Stimulated activated CD4-positive, alpha-beta T cell treated with anti-CD3 and anti-CD28 coated beads, Interleukin-4, amount 100 ng/mL, for 1 hour (primary cell): ENCODE measurements at places on chromosomes 2 and 18.

DNA sequence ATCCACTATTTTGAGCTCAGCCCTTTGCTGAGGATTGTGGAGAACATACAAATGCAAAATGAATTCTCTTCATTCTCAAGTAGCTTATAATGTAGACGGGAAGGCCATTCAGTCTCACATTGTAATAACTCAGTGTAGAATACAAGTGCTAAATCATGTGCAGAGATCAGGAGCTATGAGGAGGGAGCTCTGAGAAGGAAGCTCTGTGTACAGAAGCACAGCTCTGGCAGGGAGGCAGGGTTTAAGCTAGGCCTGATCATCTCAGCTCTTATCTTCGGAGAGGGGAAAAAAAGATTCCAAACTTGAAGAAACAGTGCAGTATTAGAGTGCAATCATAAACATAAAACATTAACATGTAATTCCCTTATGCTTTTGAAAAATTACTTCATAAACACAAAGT is 291.1 kb upstream of the SKOR2 start:
- DNase-seq, result no peak

GRCh38 chr2:149063177-149063576 is 24.7 kb downstream of the LYPD6B start:
- no peak for DNase-seq

GRCh38 chr18:49162226-49162864 is 211.6 kb upstream of the SMAD7 start:
- no peak for DNase-seq

- DNase-seq, result no peak
Observed at GRCh38 chr18:44955825-44956224, 275.1 kb downstream of the SETBP1 start.

DNA sequence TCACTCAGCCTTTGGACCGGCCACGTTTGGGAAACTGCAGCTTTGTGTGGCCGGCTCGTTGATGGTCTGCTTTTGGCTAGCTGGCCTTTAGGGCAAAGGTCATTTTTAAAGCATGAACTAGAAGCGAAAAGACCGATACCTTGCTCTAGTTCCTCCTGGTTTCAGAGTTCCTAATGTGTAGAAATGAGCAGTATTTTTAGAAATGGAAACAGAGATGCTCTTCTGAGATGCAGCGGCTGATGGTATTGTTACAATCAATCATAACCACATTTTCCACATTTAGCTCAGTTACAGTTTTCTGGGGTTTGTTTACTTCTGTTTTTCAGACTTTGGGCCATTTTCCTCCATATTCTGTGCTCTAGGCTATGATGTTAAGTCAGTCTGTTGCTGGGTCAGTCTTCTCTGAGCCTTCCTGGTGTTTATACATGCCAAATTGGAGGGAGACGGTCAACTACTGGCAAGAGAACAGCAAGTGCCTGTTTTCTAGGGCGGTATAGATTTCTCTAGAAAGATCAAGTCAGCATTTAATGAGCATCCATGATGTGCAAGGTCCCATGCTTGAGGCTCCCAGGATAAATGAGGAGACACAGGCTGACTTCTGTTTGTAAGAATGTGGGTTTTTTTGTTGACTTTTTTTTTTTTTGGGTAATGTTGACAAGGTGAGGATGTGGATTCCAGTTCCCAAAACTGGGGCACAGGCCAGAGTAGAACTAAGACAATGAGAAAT is 28.0 kb downstream of the RNF144A start:
- DNase-seq, result no peak

DNA sequence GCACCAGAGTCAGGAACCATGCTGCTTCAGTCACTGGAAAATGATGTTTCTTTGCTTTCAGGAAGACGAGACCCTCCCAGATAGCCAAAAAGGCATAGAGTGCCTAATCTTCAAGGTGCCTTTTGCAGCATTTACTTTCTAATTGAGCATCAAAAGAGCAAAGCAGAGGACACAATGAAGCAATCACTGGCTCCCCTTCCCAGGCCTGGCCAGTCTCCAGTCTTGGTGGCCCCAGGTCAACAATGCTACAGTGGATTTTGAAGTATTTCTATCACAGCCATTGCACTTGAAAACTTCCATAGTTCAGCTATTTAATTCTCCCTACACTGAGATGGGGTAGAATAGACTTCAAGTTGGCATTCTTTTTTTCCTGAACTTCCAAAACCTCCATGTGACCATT is 15.4 kb downstream of the ZBTB7C start:
- no peak for DNase-seq

DNA sequence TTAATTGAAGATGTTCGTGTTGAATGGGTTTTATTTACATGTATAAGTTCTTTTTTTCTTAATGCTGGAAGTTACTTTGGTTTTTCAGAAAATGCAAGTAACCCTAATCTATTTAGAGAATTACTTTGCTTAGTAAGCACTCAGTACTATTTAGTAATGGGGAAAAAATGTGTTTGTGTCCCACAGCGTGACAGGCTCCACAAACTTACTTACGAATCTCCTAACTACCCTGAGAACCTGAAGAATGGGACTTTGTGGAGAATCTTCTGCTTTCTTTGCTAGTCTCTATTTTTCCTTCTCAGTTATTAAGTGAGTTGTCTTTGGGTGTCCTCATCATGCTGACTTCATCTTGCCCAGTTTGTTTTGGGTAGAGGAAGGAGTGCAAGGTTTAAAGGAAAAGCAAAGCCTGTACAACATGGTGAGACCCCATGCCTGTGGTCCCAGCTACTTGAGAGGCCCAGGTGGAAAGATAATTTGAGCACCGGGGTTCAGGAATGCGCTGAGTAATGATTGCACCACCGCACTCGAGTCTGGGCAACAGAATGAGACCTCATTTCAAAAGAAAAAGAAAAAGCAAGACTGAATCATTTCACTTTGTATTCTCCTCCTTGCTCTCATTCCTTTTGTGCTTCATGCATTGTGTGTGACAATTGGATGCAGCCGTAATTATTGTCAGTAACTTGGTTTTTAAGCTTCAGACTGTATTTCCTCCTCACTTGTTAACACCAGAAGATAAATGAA is 10.2 kb downstream of the NEDD4L start:
- DNase-seq, result no peak

DNA sequence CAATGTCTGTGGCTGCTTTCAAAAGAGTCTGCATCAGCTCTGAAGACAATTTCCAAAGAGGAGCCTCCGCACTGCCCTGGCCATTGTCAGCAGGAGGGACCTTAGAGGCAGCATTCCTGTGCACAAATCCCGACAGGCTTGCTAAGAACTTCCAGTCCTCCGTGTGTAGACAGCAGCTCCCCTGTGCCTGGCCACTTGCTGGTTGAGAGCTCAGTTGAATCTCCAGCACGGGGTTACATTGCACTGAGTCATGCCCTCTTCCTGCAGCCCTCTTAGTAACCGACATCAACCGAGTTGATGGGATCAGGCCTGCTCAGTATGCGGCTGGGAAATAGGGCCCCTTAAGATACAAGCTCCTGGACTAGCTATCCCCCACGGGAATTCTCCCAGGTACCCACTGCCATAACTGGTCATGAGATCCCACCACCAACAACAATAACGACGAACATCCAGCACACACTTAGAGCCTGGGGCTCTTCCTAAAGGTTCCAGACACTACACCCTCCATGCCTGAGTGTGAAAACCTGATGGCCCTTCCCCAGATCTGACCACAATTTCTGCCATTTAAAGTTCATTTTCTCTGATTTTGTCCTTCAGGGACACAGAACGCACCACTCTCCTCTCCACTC is 12.0 kb downstream of the ATP6V1B1 start:
- no peak for DNase-seq

GRCh38 chr2:204888222-204888621 is 342.9 kb downstream of the PARD3B start:
- DNase-seq, result no peak

GRCh38 chr2:209845666-209846065 is 74.0 kb downstream of the UNC80 start:
- DNase-seq, result no peak

- DNase-seq, result no peak
Observed at GRCh38 chr2:3650140-3650920, 7.7 kb upstream of the ALLC start.

GRCh38 chr2:129802290-129802689 is 177.2 kb upstream of the RAB6C start:
- no peak for DNase-seq

- no peak for DNase-seq
Observed at GRCh38 chr2:195622966-195623365, 34.1 kb upstream of the SLC39A10 start.
